IMR-90 (cell line): ENCODE measurements at places on chromosomes 2 and 18. TPM values are rescaled to one million over a fixed set of nuclear protein-coding genes. Genes with fewer than 3 reads are reported as not detected.
A peak's percentile ranks its signal among the peaks of the same experiment; 100 is the strongest.

UGT1A3 gene
- total RNA-seq = not detected in 2 replicates

MAL gene
- total RNA-seq = not detected in 2 replicates

CFAP210 gene
- total RNA-seq = not detected in 2 replicates

TBR1 gene
- not detected in 2 replicates for total RNA-seq

FLACC1 gene
- 0.54 and 0.56 TPM in 2 replicates for total RNA-seq

ABCA12 gene
- total RNA-seq = under 0.01 TPM in 2 replicates

MYOM1 gene
- total RNA-seq = under 0.01 TPM in 2 replicates

DNER gene
- total RNA-seq = under 0.01 TPM in 2 replicates

CDCA7 gene
- total RNA-seq = 11.4 and 12.0 TPM in 2 replicates

ANKAR gene
- total RNA-seq = 2.2 and 4.4 TPM in 2 replicates

NYAP2 gene
- not detected in 2 replicates for total RNA-seq

ALPI gene
- total RNA-seq = not detected in 2 replicates

UGT1A8 gene
- not detected in 2 replicates for total RNA-seq

- peak; percentile 78 for DNase-seq
Observed at GRCh38 chr18:24063121-24063731, 48.7 kb downstream of the TTC39C start.

DNA sequence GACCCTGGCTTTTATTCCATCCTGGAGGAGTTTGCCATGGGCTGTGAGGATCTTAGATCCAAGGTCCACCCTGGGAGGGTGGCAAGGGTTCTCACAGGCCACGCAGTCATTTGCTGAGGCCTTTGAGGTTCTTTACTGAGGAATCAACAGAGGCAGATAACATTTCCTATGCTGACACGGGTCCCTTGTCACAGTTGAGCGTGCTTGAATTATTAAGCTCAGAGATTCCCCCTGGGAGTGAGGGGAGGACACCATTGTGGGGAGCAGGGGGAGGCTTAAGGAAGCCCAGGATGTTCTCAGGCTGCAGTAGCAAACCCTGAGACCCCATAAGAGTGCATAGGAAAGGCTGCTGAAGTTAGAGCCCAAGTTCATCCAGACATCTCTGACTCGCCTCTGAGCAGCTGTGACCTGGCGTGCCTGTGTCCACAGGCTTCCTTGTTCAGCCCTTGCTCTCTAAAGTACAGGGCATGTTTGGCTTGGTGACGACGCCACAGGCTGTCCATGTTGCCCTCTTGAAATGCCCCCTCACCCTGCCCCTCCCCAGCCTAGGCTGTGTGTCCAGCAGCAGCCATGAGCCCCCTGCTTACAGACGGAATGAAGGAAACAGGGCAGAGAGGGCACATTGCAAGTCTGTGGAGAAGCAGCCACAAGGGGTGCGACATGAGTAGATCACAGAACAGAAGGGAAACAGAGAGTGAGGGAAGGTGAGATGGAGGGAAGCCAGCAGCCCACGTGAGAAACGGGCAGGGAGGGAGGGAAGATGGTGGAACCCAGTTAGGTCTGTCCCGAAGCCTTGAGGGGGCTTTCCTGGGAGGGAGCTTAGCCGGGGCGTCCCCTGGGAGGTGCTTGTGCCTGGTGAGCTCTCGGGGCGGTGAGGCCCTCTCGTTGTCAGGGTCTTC, 34.0 kb downstream of the NAPG start:
- DNase-seq = peak; percentile 28

GRCh38 chr18:10011061-10011460, 97.2 kb downstream of the VAPA start:
- no peak for DNase-seq

DNA sequence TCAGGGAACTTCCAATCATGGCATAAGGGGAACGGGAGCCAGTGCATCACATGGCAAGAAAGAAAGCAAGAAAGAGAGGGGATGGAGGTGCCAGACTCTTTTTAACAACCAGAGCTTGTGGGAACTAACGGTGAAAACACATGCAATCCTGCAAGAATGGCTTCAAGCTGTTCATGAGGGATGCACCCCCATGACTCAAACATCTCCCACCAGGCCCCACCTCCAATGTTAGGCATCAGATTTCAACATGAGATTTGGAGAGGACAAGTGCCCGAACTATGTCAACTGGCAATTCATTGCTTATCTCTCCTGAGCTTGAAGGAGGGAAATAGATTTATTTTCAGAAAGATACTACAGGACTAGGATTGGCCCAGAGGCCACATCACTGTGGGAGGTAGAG, 270.0 kb downstream of the SLC4A3 start:
- DNase-seq = no peak

GRCh38 chr2:207896525-207897285, 127.0 kb upstream of the FZD5 start:
- no peak for DNase-seq

DNA sequence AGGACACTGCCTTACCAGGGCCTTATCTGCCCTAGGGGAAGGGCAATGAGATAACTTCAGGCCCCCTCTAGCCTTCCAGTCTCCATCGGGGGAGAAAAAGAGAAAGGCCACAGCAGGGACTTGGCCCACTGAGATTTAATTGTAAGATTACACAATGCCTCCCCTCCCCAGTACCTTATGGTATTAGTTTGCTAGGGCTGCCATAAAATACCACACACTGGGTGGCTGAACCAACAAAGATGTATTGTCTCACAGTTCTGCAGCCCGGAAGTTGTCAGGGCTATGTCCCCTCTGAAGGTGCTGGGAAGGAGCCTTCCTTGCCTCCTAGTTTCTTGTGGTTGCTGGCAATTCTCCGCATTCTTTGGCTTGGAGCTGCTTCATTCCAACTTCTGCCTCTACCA, 34.8 kb upstream of the SPATA3 start:
- no peak for DNase-seq

DNA sequence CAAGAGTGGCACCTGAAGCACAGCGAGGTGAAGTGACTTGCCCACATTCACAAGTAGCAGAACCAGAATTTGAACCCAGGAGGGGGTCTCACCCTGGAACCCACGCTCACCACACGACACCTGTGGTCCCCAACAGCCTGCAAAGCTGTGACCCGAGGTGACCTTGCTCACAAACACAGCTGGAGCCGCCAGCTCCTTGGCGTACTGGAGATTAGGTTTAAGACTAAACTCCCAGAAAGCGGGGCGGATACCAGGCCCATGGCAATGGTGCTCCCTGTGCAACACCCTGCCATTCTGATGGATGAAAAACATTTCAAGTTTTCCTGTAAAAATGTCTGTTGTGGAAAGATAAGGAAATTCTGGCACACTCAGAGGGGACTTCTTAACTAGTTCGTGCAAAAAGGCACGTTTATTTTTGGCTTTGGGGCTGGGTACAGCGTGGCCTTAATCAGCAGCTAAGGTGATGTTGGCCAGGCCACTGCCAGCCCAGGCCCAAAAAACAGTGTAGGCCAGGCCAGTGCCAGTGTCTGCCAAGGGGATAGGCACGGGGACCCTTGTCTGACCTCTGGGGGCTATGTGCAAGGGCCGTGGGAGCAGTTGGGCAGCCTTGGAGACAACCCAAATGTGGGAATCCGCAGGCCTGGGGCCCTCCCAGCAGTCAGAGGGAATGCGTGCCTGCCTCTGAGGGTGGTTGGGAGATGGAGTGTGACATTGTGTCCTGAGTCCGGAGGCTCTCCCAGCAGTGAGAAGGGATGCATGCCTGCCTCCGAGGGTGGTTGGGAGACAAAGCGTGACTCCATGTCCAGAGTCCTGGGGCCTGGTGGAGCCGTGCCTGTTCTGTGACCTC, 185.0 kb upstream of the HS6ST1 start:
- DNase-seq = no peak

DNA sequence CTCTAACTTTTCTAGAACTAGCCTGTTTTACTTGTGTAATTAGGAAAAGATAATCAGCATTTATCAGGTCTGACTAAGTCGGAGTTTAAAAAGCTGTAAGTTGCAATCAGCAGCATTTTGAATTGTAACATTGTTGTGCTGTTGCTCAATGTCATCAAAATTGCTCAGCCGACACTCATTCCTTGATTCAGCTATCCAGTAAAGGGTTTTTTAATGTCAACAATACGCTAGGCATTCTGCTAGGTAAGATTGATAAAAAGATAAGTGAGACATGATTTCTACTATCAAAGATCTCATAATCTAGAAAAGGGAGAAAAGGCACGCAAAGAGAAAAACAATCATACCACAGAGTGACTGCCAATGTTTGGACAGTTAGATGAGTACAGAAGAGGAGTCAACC, 327.1 kb upstream of the CDH2 start:
- no peak for DNase-seq

DNA sequence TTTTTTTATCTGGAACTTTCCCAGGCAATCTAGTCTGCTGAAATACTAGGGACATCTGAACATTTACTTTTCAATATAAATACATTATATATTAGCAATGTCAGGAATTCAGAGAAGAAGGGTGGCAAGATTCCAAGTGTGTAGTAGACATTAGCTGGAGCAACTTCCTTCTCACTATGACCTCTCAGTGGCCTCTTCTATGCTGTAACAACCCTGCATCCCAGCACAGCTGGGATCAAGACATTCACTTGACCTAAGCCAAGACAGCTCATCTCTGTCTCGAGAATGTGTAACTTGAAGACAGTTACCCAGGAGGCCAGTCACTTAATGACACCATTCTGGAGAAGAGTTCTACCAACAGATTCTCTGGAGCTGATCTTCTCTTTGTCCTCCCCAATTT, 61.7 kb upstream of the RALBP1 start:
- peak; percentile 91 for DNase-seq

DNA sequence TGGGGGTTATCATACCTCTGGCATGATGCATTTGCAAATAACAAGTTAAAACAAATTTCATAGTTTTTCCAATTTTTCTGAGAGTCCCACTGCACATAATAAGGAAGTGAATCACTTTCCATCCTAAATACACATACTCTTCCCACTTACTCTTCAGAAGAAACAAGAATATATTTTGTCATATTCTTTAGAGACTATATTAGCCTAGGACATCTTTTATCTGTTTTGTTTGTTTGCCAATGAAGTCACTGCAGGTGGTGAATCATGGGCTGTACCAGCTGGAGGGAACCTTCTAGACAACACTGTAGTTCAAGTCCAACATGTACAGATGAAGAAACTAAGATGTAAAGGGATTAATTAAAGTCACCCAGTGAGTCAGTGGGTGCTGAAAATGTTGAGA, 116.8 kb downstream of the XIRP2 start:
- DNase-seq = peak; percentile 69

DNA sequence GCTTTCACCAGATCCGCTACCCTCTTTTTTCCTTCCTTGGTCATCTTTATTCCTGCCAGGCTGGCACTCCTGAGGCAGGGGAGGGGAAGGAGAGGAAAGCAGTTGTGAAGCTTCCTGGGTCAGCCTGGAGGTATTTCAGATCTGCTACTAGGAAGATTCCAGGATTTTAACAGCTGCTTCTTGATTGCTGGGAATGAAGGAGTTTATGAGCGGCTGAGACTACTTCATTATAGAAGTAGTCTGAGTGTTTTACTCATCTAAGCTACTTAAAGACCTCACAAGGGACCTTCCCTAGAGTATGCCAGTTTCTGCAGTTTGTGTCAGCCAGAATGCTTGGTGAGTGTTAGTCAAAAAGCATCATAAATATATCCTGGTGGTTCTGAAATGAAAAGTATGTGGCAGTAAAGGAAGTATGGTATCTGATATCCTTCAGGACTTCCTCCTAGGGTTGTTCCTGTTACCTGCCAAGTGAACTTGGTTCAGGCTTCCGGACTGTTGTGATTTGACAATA, 1.9 kb downstream of the TANC1 start:
- DNase-seq = peak; percentile 21

DNA sequence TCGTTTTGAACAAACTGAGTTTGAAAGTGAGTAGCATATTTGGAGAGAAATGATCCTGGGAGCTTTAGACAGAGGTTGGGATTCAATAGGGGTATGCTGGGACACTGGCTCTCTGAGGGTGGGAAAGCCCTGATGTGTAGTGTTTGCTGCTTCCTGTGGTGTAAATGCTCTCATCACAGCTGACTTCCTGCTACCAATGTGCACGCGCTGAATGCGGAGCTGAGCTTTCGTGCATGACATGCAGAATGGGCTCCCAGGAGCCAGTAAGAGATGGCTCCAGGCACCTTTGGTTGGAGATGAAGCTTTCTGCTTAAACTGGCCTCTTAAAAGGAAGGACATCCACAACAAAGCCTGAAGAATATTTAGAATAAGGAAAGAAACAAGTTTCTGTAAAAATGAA, 224.1 kb upstream of the CCDC150 start:
- no peak for DNase-seq

DNA sequence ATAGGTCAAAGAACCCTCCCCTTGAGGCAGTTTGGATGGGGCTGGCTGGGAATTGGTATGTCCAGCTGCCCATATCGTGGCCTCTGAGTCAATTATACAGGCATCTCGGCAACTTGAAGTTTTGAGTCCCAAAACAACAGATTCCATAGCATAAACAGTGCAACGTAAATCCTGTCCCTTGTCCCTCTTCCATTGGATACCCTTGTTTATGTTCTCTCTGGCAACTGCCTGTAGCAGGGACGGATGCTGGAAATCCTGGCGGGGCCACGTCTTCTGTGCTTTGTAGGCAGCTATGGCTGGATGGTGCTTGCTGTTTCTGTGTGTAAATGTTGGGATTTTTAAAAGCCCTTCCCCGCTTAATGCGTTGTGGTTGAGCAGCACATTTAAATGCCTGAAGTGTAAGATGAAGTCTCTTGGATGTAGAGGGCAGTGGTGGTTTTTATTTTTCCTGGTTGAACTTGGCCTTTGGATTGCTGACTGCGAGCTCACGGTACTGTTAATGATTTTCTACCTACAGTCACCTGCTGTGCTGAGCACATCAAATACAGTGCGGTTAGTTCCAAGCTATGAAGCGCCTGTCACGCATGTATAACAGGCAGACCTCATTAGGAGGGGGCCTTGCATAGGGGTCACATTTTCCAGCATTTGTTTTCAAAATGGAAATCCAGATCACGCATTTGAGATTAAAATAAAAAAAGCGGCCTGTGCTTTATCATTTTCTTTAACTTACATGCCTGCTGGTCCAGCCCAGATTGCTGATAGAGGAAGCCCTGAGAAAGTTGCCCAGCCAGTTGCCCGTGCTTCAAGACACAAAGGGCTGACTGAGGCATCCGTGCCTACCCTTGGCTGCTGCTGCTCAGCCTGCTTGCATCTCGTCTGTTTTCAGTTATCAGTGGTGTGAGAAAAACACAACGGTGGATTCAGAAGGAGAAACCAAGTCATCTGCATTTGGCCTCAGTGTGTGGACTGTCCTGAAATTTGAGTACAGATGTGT, 84.7 kb downstream of the NEDD4L start:
- peak; percentile 57 for DNase-seq

DNA sequence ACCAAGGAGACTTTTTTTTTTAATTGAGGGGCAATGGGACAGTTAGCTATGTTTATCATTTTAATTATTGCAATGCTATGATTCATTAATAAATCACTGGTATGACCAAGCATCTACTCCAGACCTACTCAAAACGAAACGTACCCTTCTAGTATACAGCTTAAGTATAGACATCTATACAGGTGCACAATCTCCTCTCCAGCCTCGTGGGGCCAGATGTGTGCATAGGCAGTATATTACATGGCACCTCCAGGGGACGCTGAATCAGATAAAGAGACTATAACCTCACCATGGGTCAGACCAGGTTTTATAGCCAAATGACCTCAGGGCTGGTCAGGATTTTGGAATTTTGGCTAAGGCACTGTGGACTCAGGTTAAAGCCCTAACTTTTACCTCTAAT, 86.6 kb downstream of the SS18 start:
- DNase-seq = no peak

GRCh38 chr18:34697233-34697632, 12.9 kb upstream of the DTNA start:
- DNase-seq = no peak
